ENCODE measurements at places on chromosomes 12 and 14. TPM values are rescaled to one million over a fixed set of nuclear protein-coding genes. Genes with fewer than 3 reads are reported as not detected.
A peak's percentile ranks its signal among the peaks of the same experiment; 100 is the strongest.

DNA sequence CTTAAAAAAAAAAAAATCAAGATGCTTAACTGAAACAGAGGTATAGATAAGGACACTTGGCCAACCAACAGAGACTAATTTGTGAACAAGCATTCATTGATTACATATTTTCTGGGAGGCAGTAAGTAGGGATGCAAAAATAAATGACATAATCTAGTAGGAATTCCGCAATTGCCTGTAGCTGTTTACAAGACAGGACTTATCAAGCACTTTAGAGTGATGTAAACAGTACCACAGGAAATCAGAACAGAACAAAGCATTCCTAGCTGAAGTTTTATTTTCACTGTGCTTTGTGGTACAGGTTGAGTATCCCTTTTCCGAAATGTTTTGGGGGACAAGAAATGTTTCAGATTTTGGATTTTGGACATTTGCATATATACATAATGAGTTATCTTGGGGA, 68.2 kb upstream of the FGD4 start:
- H3K27me3 ChIP-seq: no peaks in the 10 kb centered on the region
- H3K27ac ChIP-seq: peak overlapping the region; percentile 46
- peaks cover 10% of the 10 kb centered on the region for H3K4me1 ChIP-seq
- H3K4me3 ChIP-seq: no peak overlapping the region
- peaks cover 7% of the 10 kb centered on the region for H3K36me3 ChIP-seq

- no peaks in the 10 kb centered on the region for H3K27me3 ChIP-seq
- no peak for DNase-seq
- no peak overlapping the region for H3K27ac ChIP-seq
- H3K4me3 ChIP-seq: no peak overlapping the region
- no peaks in the 10 kb centered on the region for H3K36me3 ChIP-seq
- H3K4me1 ChIP-seq: no peaks in the 10 kb centered on the region
These were observed 71.0 kb downstream of the SLC6A15 start for GRCh38 chr12:84841591-84841990.

GRCh38 chr12:14279845-14280244, 85.6 kb upstream of the ATF7IP start:
- no peaks in the 10 kb centered on the region for H3K27me3 ChIP-seq
- DNase-seq: no peak
- H3K36me3 ChIP-seq: no peaks in the 10 kb centered on the region
- H3K4me1 ChIP-seq: no peaks in the 10 kb centered on the region
- no peak overlapping the region for H3K27ac ChIP-seq

NRIP2 gene
- total RNA-seq: 0.77 TPM

C12orf56 gene
- total RNA-seq: not detected

DNA sequence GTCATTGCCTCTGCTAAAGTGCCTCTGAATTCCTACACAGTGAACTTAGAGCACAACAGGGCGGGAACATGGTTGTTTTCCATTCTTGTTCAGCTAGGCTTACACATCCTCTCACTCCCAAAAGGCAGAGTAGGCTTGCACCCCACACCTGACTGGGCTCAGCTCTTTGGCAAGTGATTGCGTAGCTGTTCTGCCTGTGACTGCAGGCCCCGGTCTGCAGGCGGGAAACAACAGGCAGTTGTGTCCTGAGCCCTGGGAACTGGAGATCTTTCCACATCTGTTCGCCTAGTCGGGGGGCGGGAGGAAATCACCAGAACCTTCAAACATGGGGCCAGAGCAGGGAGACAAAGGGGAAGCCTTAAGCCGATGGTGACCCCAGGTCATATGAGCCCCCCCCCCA, 274.7 kb downstream of the ZFP36L1 start:
- H3K4me3 ChIP-seq: no peak overlapping the region
- H3K36me3 ChIP-seq: no peaks in the 10 kb centered on the region
- no peak for DNase-seq
- H3K4me1 ChIP-seq: peaks cover 56% of the 10 kb centered on the region
- H3K27ac ChIP-seq: no peak overlapping the region

TBPL2 gene
- not detected for total RNA-seq

DNA sequence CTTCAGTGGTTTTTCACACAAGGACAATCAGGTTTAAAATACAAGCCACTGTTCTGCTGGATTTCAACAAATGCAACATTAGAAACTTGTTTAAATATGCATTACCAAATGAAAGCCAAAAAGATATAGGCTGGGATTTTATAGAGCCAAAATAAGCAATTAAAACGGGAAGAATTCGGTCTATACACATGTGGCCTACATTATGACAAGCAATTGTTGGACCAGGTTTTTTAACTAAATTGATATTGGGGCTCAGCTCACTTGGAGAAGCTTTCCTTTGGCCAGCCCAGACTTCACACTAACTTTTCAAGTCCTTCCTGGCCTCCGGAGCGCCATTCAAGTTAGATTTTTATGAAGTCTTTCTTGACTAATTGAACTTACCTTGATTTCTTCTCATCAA, 16.9 kb upstream of the PDE3A start:
- H3K4me3 ChIP-seq: no peak overlapping the region
- H3K4me1 ChIP-seq: no peaks in the 10 kb centered on the region
- H3K27me3 ChIP-seq: no peaks in the 10 kb centered on the region
- no peaks in the 10 kb centered on the region for H3K36me3 ChIP-seq
- H3K27ac ChIP-seq: no peak overlapping the region

DNA sequence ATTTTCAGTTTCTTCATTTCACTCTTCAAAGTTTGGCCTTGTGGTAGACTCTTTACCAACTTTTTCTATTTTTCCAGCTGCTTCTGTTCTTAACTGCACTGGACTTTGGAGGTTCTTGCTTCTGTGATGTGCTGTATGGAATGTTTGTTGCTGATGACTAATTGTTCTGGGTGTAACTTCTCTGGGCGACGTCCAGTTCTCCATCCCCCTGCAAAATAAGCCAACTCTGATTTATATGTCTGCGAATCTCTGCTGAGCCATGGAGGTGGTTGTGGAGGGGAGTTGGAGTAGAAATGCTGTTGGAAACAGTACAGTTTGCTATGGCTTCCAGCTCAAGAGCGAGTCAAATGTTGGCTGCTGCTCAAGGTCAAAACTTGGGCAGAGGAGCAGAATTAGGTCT, 113.9 kb upstream of the DYRK2 start:
- H3K36me3 ChIP-seq: no peaks in the 10 kb centered on the region
- no peak overlapping the region for H3K4me3 ChIP-seq
- no peak for DNase-seq
- peaks cover 5% of the 10 kb centered on the region for H3K4me1 ChIP-seq

DNA sequence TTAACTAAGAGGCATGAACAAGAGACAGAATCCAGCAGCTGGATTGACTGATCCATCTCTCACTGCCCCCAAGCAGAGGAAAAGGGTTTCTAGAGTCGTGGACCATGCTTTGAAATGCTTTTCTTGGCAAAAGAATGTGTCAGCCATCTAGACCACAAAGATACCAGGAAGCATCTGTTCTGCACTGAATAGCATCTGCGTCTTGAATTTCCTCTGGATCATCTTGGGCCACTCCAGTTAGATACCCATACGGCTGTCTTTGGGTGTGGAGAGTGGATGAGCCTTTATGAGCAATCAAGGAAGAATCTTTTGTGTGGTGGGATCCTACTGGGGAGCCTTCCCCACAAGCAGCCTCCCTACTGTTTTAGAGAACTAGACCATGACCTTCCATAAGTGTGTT, 16.0 kb upstream of the RFX4 start:
- H3K4me3 ChIP-seq: no peak overlapping the region
- no peaks in the 10 kb centered on the region for H3K36me3 ChIP-seq
- no peaks in the 10 kb centered on the region for H3K4me1 ChIP-seq
- DNase-seq: no peak

PTPRB gene
- 91.4 TPM for total RNA-seq

DNA sequence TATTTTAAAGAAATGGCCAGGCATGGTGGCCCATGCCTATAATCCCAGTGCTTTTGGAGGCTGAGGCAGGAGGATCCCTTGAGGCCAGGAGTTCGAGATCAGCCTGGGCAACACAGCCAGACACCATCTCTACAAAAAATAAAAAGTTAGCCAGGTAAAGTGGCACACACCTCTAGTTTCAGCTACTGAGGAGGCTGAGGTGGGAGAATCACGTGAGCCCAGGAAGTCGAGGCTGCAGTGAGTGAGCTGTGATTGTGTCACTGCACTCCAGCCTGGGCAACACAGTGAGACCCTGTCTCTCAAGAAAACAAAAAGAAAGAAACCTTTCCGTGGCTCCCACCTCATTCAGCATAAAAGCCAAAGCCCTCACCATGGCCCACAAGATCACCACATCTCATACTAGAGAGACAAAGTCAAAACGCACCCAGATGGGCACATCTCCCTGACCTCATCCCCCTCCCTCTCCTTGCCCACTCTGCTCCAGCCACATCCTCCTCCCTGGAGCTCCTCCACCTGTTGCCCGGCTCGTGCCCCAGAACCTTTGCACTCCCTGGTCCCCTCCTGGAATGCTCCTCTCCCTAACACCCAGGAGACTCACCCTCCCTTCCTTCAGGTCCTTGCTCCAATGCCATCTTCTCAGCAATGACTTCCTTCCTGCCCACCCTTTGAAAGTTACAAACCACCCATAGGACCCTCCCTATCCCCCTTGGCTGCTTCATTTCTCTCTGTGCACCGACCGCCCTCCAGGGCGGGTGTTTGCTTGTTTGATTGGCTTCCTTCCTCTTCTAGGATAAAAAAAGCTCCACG, 4.8 kb upstream of the SCARB1 start:
- H3K4me3 ChIP-seq: peak overlapping the region; percentile 28
- H3K36me3 ChIP-seq: no peaks in the 10 kb centered on the region
- no peak for DNase-seq
- H3K4me1 ChIP-seq: peaks cover 18% of the 10 kb centered on the region
- peak overlapping the region; percentile 77 for H3K27ac ChIP-seq
- H3K27me3 ChIP-seq: no peaks in the 10 kb centered on the region

GRCh38 chr12:117526757-117527478, 165.5 kb upstream of the NOS1 start:
- H3K27ac ChIP-seq: no peak overlapping the region
- no peak for DNase-seq
- no peaks in the 10 kb centered on the region for H3K27me3 ChIP-seq

GRCh38 chr12:93137656-93138612, 208.8 kb upstream of the EEA1 start:
- no peaks in the 10 kb centered on the region for H3K36me3 ChIP-seq
- H3K4me3 ChIP-seq: no peak overlapping the region
- H3K27me3 ChIP-seq: no peaks in the 10 kb centered on the region
- H3K4me1 ChIP-seq: peaks cover 37% of the 10 kb centered on the region
- H3K27ac ChIP-seq: no peak overlapping the region

CPSF2 gene
- total RNA-seq: 65.4 TPM

FSCB gene
- total RNA-seq: 0.12 TPM

TSPAN8 gene
- total RNA-seq: 15.3 TPM

RARG gene
- total RNA-seq: 30.1 TPM

DNA sequence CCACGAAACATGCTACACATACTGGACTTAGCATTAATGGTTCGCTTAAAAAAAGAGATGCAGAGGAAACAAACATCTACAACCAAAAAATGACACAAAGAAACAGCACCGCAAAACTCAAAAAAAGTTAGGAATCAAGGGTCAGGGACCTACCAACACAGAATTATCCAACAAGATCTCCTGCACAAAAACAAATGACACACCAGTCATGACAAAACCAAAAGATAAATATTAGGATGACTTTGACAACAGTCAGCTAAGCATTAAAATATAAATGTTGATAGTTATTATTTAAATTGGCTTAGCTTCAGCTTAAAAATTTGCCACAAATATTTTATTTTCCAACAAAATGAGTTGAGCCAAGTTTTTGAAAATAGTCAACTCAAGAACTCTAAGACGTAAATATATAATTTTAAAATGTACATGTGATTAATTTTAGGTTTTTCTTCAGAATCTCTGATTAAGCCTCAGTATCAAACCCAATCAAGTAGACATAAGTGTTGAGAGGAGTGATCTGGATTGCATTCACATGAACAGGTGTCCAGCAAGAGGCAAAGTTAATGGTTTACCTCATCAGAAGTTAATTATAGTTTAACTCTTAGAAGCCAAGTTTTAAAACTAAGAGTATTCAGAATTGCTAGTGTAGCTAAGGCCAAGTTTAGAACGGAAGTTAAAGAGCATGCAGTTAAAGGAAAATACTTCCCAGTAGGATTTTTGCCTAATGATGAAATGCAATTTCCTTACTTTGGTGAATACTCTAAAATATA, 79.9 kb downstream of the HEATR5A start:
- no peak overlapping the region for H3K27ac ChIP-seq
- H3K27me3 ChIP-seq: no peaks in the 10 kb centered on the region
- H3K4me1 ChIP-seq: no peaks in the 10 kb centered on the region
- no peak overlapping the region for H3K4me3 ChIP-seq

DIO3 gene
- 1.9 TPM for total RNA-seq

KIF26A gene
- total RNA-seq: 4.4 TPM

GRCh38 chr12:113500306-113500675, 28.6 kb upstream of the LHX5 start:
- H3K4me1 ChIP-seq: no peaks in the 10 kb centered on the region
- H3K27me3 ChIP-seq: peaks cover 41% of the 10 kb centered on the region
- H3K4me3 ChIP-seq: no peak overlapping the region
- H3K27ac ChIP-seq: no peak overlapping the region

KRT74 gene
- not detected for total RNA-seq

CMA1 gene
- 2.4 TPM for total RNA-seq

GRCh38 chr12:70094467-70094866, 148.8 kb upstream of the CNOT2 start:
- H3K27me3 ChIP-seq: no peaks in the 10 kb centered on the region
- H3K36me3 ChIP-seq: no peaks in the 10 kb centered on the region
- no peaks in the 10 kb centered on the region for H3K4me1 ChIP-seq

DNA sequence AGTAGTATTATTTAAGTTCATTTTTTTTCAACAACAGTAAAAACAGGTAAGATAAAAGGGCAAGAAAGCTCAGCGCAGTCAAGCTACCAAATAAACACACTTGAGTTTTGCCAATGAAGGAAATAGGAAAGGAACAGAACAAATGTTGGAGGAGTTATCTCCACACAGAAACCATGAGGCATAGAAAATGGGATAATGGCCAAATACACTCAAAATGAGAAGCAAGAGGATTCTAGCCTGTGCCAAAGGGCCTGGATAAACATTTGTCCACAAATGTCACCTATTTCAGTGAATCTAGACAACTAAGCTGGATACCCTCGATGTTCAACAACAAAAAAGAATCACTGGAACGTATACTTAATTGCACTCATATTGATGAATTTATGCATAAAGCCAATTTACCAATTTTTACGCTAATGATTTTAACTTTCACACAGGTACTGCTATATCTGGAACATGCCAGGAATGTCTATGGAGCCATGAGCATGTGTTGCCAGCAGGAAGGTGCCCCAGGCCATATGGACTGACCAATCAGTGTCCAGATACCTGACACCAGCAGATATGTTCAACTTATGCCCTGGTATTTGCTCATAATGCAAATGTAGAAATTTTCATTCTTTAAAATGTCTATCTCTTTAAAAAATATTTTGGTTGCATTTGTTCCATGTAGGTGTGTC, 21.1 kb downstream of the ST8SIA1 start:
- H3K27ac ChIP-seq: no peak overlapping the region
- no peaks in the 10 kb centered on the region for H3K4me1 ChIP-seq
- no peak overlapping the region for H3K4me3 ChIP-seq
- H3K27me3 ChIP-seq: no peaks in the 10 kb centered on the region
- DNase-seq: no peak
- no peaks in the 10 kb centered on the region for H3K36me3 ChIP-seq

SOX5 gene
- 14.0 TPM for total RNA-seq

GRCh38 chr12:52655251-52655650, 3.2 kb upstream of the KRT2 start:
- no peak for DNase-seq
- H3K36me3 ChIP-seq: no peaks in the 10 kb centered on the region
- no peak overlapping the region for H3K27ac ChIP-seq
- no peak overlapping the region for H3K4me3 ChIP-seq
- peaks cover 4% of the 10 kb centered on the region for H3K27me3 ChIP-seq

- H3K36me3 ChIP-seq: no peaks in the 10 kb centered on the region
- no peaks in the 10 kb centered on the region for H3K4me1 ChIP-seq
- H3K27me3 ChIP-seq: no peaks in the 10 kb centered on the region
- H3K4me3 ChIP-seq: no peak overlapping the region
- DNase-seq: no peak
These were observed 221.5 kb upstream of the NUDT4 start for GRCh38 chr12:93156086-93156716.
